ENCODE measurements at places on chromosomes 11 and 22.
A peak's percentile ranks its signal among the peaks of the same experiment; 100 is the strongest.

DNA sequence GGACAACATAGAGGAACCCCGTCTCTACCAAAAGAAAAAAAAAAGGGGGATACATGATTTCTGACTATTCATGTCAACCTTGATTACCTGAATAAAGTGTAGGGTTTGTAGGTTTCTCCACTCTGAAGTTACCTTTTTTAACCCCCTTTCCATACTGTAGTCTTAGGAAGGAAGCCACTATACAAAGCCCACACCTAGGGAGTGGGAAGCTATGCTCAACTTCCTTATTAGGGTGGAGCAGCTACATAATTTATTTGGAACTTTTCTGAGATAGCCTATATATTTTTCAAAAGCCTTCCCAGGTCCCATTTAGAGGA lies 582 bp upstream of the ATP6V1E1 start:
- no peak for DNase-seq

- DNase-seq: no peak
Measured at GRCh38 chr11:73946798-73947458, 3.9 kb upstream of the DNAJB13 start.

- DNase-seq: no peak
Measured at GRCh38 chr11:127106938-127107337, 106.4 kb upstream of the KIRREL3 start.

DNA sequence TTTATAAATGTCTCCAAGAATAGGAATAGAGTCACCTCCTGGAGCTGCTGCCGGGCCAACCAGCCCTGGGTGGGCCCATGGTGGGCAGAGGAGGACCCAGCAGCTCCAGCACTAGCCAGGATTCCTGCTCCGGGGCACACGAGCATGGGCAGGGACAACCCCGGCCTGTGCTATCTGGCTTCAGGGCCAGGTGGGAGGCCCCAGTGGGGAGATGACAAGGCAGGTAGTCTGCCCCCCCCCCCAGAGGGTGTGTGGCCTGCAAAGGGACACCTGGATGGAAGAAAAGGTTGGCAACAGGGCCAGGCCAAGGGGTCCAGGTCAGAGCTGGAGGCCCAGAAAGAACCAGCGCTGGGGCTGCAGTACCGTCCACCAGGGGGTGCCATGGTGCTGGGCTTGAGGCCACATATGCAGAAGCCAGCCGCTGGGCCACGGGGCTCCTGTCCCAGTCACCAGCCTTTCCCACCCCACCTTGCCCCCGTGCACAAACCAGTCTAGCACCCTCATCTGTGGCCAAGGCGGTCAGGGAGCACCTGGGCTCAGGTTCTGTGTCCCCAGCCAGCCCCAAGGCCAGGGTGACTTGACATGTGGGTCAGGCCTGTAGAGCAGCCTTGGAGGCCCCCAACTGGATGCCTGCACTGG lies 3.4 kb downstream of the TSPAN32 start:
- peak; percentile 88 for DNase-seq

- DNase-seq: no peak
Measured at GRCh38 chr11:70078781-70079616, 882 bp downstream of the ANO1 start.

- DNase-seq: no peak
Measured at GRCh38 chr22:32380991-32381390, 23.3 kb downstream of the RFPL3 start.

GRCh38 chr11:45817191-45817590 lies 12.2 kb downstream of the SLC35C1 start:
- no peak for DNase-seq

DNA sequence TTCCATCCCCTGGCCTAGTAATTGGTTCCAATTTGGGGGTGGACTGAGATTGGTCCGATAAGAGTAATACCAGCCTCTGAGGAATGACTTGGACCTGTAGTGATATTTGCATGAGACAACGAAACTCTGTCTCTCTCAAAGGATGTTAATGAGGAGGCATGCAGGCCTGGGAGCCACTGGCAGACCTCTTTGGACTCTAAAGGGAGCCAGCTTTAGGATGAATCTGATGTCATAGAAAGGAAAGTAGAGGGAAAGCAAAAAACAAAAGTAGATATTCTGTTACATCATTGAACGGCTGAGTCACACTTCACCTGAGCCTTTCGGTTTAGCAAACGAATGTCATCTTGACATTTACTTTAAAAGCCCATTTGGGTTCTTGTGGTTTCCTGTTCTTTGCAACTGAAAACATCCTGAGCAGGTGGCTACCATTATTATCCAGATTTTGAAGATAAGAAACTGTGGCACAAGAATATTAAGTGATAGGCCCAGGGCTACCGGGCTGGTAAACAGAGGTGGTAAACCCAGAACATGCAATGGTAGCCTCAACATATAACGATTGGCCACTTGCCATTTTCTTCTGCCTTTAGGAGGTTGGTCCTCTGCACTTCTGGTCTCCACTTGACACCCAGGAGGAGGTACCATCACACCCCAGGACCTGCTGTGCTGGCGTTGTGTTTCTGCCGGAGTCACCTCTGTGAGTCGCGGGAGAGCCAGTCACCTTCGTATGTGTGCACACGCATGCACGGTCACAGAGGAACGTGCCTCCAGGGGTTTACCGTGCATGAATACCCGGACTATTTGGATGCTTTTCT lies 42.7 kb downstream of the RTL6 start:
- peak; percentile 4 for DNase-seq

GRCh38 chr11:73969991-73970800 lies 12.4 kb downstream of the UCP2 start:
- no peak for DNase-seq

DNA sequence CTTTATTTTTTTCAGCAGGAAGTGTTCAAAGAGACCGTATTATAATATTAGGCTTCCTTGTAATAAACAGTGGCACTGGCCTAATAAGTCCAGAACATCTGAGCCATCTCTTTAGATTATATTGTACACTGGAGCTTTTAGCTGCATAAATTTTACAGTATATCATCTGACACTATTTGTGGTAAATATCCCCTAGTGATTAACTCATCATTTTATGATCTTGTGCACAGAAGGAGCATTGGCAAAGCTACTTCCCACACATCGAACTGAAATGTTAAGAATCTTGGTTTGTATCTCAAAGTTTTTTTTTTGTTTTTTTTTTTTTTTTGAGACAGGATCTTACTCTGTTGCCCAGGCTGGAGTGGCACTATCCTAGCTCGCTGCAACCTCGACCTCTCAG lies 162.7 kb downstream of the HIPK3 start:
- DNase-seq: no peak

DNA sequence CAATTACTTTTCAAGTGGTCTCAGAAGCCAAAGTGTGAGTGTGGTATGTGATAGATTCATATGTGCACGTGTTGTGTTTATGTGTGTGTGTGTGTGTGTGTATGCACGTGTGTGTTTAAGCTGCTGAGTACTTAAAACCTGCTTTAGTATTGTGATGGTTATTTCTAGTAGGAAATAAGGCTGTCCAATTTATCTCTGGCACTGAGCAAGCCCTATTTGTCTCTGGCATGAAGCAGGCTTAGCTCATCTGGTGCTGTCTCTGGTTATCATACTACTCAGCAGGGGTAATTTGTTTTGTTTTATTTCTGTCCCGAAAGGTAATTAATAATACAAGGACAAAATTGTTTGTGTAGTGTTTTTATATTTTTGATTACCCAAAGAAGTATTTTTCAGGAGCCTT lies 333.7 kb downstream of the FAT3 start:
- DNase-seq: no peak

GRCh38 chr11:66438504-66439466 lies at the start of gene MRPL11:
Gene MRPL11 (minus strand): TSS chr11:66438848. CDS start chr11:66438754, 94 bp downstream.
- DNase-seq: peak; percentile 88

- DNase-seq: no peak
Measured at GRCh38 chr11:69972351-69972802, 105.7 kb upstream of the ANO1 start.

GRCh38 chr22:21450320-21450831 lies 16.8 kb upstream of the TMEM191C start:
- DNase-seq: no peak

DNA sequence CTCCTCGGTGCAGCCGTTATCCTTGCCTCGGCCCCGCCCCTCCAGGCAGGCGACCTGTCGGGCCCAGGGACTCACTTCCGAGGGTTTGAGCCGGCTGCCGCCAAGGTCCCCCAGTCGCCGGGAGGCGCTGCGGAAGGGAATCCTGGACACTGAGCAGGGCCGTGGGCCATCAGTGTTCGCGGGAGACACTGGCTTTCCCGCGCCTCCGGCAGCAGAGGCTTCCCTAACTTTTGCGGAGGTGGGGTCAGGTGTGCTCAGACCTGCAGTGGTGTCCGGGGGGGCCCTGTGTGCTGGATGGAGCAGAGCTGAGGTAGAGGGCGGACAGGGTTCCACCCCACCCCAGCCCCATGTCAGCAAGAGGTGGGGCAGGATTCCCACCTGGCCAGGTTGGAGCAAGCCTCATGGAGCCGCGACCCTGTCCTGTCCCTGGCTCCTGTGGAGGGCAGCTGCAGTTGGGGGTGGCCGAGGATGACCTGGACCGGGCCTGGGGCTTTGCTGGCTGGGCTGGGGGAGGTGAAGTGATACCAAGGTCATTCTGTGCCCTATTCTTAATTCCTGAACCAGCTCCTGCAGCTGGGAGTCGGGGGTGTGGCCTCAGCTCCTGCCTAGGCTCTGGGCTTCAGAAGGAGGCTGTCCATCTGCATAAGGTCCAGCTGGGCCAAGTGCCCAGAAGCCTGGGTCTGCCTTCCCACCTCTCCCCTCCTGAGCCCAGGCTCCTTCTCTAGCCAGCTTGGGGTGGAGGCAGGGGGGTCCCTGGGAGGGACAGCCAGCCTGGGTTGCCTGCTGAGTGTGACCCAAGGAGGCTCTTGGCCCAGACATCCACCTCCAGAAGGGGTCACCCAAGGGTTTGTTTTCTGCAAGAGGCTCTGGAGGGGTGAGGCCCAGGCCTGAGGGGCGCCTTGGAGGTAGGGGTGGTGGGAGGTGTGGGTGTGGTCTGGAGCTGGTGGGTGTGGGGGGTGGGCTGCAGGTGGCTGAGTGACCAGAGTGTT lies 8.4 kb downstream of the TSPAN4 start:
- DNase-seq: no peak

DNA sequence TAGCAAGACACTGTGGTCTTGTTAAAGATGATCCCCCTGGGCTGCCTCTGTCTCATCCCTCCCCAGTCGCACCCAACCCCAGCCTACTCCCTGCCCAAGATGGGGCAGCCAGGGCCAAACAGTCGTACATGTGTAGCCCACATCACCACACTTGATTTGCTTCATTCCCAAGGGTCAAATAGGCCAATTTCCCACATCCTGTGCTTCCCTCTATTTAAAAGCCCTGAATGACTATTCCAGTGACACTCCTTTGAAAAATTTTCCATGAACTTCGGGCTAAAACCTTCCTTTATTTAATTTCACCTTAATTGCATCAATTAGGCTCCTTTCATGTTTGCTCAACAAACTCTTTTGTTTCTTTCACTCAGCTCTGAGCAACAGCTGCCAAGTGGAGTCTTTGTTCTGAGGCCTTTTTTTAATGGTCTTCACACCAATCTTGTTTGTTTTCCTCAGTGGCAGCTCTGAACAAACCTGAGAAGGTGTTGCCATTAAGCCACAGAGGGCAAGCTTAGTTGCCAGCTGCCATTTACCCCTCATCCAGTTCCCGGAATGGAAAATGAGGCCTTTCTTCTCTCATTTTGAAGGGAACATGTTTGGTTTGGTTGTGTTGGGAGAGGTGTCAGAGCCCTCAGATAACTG lies 126.9 kb downstream of the APIP start:
- DNase-seq: no peak

- DNase-seq: no peak
Measured at GRCh38 chr11:43316451-43316850, 4.7 kb downstream of the API5 start.

GRCh38 chr22:32880061-32880460 lies 78.6 kb downstream of the TIMP3 start:
- DNase-seq: no peak

DNA sequence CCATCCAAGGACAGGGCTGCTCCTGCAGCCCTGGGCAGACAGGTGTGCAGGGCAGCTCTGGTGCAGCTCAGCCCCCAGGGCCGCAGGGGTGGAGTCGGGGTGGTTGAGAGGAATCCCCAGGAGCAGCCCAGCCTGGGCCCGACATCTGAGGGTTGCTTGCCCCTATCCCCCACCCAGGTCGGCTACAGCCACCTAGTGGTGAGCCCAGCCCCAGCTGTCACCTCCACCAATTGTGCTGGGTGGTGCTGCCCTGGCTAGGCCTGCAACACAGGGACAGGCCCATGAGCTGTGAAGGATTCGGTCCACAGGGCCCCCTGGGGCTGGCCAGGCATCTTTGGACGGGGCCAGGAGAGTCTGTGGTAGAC lies 29.6 kb downstream of the RTN4R start:
- DNase-seq: no peak

- DNase-seq: no peak
Measured at GRCh38 chr11:122902951-122903350, 20.4 kb downstream of the JHY start.

GRCh38 chr11:20511982-20512381 lies 87.4 kb upstream of the SLC6A5 start:
- DNase-seq: no peak

GRCh38 chr11:66479394-66480116 lies 679 bp upstream of the DPP3 start:
- DNase-seq: no peak

- DNase-seq: no peak
Measured at GRCh38 chr11:10900681-10901415, 43.0 kb upstream of the ZBED5 start.

DNA sequence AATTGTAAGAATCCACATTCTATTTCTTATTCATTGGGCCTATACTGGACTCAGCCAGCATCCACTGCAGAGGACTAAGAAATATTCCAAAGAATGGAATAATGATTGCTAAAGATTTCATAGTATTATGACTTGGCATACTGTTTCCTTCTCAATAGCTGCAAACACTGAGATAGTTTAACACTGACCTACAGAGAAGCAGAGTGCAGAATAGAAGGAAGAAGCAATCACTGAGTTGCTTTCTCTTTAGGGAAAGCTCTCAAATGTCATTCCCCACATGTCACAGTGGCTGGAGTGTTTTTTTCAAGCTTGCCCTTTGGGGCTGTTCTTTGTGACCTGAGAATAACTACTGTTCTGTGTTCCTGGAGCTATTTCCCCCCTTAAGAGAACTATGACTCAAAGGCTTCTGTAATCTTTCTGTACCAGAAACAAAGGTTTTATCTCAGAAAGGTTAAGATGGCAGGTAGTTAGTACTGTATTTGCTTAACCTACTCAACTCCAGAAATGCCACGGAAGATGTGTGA lies 243.6 kb upstream of the LUZP2 start:
- DNase-seq: no peak

DNA sequence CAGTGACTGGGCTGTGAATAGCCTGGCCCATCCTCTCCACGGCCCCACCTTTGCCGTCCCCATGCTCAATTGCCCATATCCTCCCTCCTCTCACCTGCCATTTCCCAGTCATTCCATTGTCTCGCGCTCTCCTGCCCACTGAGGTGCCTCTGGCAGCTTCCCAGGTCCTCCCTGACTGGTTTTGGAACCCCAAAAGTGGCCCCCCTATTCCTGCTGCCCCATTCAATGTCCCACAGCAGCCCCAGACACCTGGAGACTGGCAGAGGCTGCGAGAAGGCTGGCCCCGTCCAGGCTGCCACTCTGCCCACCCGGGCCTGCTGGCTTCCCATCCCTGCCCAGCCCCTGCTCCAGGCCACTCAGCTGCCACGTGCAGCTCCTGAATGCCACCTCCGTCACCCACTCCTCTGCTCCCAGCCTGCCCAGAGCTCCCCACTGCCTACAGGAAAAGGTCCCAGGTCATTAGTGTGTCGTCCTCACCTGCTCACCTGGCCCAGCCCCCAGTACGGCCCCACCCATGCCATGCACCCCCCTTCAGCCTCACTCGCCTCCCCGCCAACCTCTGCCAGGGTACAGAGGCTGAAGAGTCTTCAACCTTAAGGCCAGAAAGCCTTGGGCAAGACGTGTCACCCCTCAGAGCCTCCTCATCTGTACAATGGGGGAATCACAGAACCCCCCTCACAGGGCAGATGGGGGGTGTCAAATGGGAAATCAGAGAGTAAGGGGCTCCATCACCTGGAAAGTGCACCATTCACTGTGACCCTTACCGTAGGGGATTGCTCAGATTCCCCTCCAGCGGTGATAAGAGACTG lies 37.5 kb downstream of the KCNJ4 start:
- no peak for DNase-seq

Measured in activated CD4-positive, alpha-beta T cell treated with anti-CD3 and anti-CD28 coated beads for 24 hours (primary cell).